ENCODE measurements at places on chromosomes 7 and 10.

DNA sequence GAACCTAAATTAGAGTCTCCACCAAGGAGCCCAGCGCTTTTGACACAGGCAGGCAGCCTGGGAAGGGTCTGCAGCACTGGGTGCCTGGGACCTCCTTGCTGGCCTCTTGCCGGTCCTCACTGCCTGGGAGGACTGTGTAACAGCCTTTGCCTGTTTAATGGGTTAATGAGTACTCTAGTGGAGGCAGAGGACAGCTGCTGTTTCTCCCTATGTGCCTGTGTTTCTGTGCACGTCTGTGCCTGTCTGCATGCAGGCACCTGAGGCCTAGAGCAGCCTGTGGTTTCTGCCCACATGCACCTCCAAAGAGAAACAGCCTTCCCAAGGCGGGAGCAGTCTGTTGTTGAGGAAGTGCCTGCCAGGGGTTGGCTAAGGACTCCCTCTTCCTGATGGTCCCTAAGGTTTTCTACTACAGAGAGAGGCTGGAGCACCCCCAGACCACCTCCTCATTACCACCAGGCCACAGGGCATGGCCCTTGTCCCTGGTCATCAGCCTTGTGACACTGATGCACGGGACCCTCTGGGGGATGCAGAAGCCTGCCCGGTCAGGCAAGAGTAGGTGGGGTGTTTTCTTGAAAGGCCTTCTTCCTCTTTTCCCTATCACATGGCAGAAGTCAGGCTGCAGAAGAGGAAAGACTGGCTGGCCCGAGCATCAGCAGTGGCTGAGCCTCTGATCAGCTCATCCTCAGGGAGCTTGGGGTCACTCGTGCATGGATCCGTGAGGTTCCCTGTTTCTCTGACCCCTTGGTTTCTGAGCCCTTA, 14.2 kb downstream of the SLC29A3 start:
- DNase-seq: no peak

GRCh38 chr10:1515121-1515779, 222.1 kb downstream of the ADARB2 start:
- DNase-seq: no peak

DNA sequence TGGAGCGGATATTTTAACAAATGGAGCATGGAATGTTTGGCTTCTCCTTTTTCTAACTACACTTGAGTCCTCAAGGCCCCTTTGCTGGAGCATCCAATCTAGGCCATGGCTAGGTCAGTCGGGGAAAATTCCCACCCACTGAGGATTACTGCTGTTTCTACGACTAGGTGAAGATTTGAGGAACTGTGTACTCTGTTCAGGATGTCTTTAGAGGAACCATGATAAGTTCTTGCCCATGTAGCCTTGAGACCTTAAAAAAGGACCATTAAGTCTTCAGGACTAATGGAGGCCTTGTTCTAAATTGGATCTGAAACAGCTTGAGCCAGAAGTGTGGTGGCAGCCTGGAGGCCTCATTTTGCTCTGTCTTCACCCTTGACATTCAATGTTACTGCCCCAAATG, 6.2 kb downstream of the AGK start:
- DNase-seq: no peak

- no peak for DNase-seq
Observed at GRCh38 chr10:62430881-62431280, 56.7 kb downstream of the ZNF365 start.

DNA sequence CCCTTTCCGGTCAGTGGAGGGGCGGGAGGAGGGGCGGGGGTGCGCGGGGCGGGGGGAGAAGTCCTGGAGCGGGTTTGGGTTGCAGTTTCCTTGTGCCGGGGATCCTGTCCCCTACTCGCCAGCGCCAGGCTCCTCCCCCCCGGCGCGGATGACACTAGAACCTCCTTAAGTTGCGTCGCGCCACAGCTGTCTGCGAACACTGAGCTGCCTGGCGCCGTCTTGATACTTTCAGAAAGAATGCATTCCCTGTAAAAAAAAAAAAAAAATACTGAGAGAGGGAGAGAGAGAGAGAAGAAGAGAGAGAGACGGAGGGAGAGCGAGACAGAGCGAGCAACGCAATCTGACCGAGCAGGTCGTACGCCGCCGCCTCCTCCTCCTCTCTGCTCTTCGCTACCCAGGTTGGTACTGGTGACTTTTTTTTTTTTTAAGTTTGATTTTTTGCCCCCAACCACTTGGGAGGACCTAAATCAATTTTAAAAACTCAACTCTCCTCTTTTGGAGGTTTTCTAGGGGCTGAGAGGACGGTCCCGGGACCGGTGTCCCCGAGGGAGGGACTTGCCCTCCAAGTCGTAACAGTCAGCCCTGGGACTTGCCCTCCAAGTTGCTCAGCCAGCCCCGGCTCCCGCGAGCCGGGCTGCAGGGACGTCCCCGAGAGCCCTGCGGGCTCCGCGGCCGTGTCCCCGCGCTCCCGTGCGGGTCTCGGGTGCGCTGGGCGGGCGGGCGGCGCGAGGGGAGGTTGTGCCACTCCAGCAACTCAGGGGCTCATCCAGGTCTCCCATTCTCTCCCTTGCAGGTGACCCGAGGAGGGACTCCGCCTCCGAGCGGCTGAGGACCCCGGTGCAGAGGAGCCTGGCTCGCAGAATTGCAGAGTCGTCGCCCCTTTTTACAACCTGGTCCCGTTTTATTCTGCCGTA, at the start of gene GATA3:
GATA3 (plus strand) TSS at position 195 of the 914 bp plus-strand sequence. CDS start 968 bp downstream, outside the sequence.
- DNase-seq: peak; percentile 93

GRCh38 chr7:132650498-132650897, 74.2 kb upstream of the PLXNA4 start:
- DNase-seq: no peak

DNA sequence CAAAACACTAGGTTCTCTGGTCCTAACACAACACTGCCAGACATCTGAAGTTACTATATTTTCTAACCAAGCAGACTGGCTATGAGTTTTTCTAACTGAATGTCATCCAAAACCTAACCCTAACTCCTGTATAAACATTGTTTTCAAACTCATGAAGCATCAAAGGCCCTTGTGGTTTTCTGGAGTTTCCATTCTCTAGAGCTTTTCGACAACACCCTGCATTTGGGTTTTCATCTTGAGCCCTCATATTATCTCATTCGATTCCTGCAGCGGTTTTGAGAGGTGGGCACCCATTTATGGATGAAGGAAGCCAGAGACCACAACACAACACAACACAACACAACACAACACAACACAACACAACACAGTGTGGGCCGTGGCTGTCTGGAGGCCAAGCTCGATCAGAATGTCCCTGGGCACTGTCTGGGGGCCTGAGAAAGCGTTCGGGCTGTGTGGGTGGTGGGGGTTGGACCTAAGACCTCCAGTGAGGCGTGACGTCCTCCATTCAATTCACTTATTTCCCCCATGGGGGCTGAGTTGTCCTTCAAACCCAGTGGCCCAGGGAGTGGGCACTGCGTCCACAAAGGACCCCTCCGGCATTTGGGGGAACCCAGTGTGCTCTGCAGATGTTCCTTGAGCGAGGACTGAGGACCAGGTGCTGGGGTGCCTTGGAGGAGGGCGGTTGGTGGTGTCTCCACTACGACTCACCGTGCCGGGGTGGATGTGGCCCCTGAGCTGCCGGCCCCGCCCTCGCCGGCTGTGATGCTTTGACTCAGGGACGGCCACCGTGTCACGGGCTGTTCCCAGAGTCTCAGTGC, 490.4 kb downstream of the DNAJB6 start:
- DNase-seq: no peak

DNA sequence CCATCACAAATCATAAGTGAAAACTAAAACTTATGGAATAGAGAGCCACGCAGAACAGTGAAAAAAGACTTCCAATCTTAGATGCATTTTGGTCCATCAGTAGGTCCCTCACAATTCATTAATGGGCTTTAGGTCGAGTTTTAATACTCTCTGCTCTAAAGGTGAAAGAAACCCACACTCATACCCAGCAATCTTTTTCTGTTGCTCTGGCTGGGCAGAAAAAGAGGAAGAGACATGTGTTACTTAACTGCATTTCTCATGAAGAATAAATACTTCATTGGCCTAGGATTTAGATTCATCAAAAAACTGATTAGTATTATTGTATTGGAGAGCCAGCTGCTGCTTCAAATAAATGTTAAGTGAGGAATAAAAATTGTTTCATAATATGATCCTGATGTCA, 645.7 kb downstream of the PHTF2 start:
- no peak for DNase-seq

- no peak for DNase-seq
Observed at GRCh38 chr10:71296086-71296485, 23.0 kb upstream of the SLC29A3 start.

GRCh38 chr7:91373111-91373800, 109.0 kb downstream of the FZD1 start:
- DNase-seq: no peak

- DNase-seq: peak; percentile 14
Observed at GRCh38 chr10:78584681-78585080, 484.1 kb upstream of the ZMIZ1 start.

- no peak for DNase-seq
Observed at GRCh38 chr7:98217623-98218582, 6.7 kb downstream of the BHLHA15 start.

DNA sequence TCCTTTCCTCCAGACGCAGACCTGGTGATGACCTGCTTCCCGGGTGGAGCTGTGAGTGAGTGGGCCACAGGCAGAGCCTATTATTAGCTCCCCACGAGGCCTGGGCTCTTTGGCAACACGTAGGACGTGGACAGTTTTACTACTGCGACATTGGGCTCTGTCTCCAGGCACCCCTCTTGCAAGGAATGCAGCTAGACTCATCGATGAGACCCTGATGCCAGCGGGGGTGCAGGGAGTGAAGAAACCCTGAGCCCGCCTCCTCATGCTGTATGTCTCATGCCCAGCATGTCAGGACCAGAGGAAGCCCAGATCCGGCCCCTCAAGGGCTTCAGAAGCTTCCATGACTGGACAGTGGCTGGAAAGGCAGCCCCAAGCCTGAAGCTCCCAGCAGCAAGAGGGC, 161.9 kb downstream of the TCERG1L start:
- no peak for DNase-seq

GRCh38 chr7:39882148-39882784, 67.8 kb upstream of the CDK13 start:
- no peak for DNase-seq

DNA sequence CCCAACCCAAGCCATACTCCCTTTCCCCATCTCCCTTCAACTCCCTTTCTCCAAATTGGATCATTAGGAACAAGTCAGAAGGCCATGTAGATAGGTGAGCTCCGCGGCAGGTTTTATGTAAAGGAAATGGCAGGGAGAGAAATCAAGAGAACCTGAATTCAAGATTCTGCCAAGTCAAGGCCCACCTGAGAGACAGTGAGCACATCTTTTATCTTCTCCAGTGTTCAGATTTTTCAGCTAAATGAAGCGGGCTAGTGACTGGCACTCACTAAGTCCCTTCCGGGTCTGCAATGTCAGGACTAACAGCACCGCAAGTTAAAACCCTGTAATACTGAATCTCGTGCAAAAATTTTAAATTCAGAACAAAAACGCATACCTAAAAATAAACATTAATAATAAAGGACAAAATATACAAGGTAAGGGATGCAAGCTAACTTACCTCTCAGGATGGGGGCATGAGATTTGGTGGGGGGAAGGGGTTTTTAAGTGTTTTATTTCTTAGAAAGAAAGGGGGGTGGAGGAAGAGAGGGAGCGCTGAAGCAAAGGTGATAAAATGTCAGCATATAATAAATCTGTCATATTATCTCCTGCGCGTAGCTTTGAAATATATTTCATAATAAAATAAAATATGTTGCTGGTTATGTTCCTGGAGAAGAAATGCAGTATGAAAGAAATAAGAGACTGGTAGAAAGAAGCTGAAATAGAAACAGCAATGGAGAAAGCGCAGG, 17.6 kb downstream of the TCAF1 start:
- no peak for DNase-seq

- DNase-seq: no peak
Observed at GRCh38 chr7:75958802-75959543, 35.4 kb downstream of the TMEM120A start.

DNA sequence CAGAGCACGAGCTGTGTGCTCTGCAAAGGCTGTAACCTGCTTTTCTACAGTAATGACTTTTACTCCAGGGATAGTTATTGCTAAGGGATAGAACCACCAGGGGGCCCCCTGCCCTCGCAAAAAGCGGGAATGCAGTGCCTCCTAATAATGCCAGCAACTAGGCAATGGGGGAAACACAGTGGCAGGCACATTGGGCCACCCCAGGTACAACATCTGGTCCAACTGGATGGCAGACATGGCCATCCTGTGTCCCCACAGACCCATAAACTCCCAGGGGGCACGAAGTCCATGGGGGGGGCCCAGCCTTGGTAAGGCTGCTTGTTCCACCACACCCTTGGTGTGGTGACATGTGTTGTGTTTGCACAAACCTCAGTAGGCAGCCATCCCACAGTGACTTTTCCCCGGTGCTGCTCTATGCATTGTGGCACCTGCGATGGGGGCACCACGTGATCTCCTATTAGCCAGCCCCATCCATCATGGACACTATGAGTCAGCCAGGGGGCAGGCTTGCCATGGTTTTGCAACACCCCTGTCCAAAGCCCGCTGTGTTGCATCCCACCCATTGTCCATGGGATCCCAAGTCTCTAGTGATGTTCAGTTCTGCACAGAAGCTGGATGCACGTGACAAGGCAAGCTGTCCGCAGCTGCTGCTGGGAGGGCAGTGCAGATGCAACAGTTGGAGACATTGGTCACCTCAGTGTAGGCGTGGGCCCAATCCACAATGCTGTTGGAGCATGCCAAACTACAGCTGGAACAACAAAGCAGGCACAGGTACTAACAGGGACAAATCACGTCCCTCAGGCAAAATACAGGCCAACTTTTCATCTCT, 84.0 kb downstream of the ANLN start:
- DNase-seq: peak; percentile 51

DNA sequence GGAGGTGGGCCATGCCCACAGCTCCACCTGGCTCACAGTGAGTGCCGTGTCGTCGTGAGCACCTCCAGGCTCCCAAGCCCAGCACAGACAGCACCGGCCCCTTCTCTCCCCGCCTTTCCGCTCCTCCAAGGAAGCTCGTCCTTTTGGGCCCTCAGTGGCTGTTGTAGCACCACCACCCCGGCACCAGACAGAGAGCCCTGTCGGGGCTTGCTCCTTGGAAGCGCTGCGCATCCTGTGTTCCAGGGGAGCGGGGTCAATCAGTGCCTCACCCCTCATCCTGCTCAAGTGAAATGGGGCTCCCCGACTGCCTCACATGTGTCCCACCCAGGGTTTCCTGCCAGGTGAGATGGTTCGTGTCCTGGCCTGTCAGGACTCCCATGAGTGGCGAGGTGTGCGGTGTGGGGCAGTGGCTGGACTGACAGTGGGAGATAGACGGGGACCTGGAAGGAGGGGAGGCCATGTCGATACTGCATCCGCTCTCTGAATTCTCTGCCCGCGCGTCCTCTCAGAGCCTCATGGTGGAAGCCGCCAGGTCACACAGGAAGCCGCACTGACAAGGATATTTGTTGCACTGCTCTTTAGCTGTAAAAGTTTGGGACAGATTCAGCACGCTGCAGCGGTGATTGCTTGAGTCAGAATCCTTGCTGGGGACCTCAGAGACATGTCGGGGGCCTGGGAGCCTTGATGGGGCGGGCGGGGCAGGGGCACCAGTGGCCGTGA, 107.1 kb downstream of the INPP5A start:
- no peak for DNase-seq

Data from activated CD8-positive, alpha-beta memory T cell treated with anti-CD3 and anti-CD28 coated beads, Interleukin-2, amount 10 ng/mL, durations not matched to agents 7 days and 5 days (primary cell).